ENCODE measurements at places on chromosomes 7 and 10. TPM values are rescaled to one million over a fixed set of nuclear protein-coding genes. Genes with fewer than 3 reads are reported as not detected.

IDI1 gene
- 33.9 TPM for polyA plus RNA-seq

DNA sequence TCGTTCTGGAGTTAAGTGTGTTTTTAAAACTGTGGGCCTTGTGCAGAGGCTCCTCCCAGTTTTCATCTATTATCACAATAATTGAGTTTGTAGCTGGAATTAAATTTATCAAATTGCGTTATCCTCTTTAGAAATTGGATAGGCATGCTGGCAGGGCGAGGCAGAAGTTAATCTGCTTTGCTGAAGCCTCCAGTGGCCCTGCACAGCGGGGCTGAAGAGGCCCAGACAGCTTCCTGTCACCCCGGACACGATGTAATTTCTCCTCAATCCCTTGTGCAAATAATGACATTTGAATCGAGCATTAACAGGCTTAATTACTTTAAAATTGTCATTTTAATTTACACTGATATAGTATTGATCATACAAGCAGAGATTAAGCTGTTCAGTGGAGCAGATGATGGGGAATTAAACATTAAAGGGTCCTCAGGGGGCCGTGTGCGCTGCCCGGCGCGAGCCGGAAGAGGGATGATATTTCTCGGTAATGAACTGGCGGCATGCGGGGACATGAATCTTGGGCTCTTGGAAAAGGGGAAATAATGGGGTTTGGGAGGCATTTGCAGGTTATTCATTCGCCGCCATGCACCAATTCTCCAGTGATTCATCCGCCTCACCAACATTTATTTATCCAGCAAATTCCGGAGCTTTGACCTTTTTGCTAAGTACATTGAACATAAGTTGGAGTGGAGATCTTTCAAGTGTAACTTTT is 118.5 kb downstream of the NKX6-2 start:
- H3K36me3 ChIP-seq, result peaks cover 6% of the 10 kb centered on the region
- H3K27ac ChIP-seq, result no peak overlapping the region
- H3K27me3 ChIP-seq, result no peaks in the 10 kb centered on the region
- H3K4me3 ChIP-seq, result no peak overlapping the region
- DNase-seq, result no peak

GRCh38 chr7:81140252-81140651 is 221.4 kb upstream of the SEMA3C start:
- peak overlapping the region; percentile 88 for H3K27ac ChIP-seq
- DNase-seq, result peak; percentile 98
- no peak overlapping the region for H3K4me3 ChIP-seq
- peaks cover 7% of the 10 kb centered on the region for H3K4me1 ChIP-seq
- H3K27me3 ChIP-seq, result no peaks in the 10 kb centered on the region

- no peaks in the 10 kb centered on the region for H3K4me1 ChIP-seq
- peaks cover 2% of the 10 kb centered on the region for H3K27me3 ChIP-seq
- no peak for DNase-seq
- no peak overlapping the region for H3K27ac ChIP-seq
Observed at GRCh38 chr10:99461230-99461629, 30.8 kb upstream of the GOT1 start.

DNA sequence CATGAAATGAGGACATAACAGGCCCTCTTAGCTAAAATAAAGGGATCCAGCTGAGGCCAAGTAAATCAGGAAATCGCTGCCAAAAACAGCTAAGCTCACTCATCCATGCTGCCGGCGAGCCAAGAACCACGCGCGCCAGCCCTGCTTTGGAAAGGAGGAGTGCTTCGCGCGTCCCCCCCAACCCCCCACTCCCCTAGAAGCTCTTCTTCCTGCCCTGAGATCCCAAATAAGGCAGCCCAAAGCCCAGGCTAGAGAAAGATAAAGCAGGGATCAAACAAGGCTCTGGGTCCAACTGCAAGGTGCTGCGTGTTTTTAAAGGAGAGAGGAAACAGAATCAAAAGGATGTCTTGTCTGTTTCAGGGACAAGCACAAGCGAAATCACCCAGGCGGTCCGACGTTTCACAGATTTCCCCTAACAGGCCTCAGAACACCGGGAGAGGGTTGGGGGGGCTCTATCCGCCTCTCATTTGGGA is 168.3 kb upstream of the AUTS2 start:
- peaks cover 35% of the 10 kb centered on the region for H3K4me1 ChIP-seq
- H3K4me3 ChIP-seq, result no peak overlapping the region
- H3K27ac ChIP-seq, result peak overlapping the region; percentile 66
- peaks cover 6% of the 10 kb centered on the region for H3K27me3 ChIP-seq
- H3K36me3 ChIP-seq, result no peaks in the 10 kb centered on the region

GRCh38 chr7:140542228-140542603 is 62.9 kb upstream of the MKRN1 start:
- no peaks in the 10 kb centered on the region for H3K27me3 ChIP-seq
- peak overlapping the region; percentile 94 for H3K27ac ChIP-seq
- DNase-seq, result peak; percentile 91
- H3K4me1 ChIP-seq, result peaks cover 37% of the 10 kb centered on the region

- no peaks in the 10 kb centered on the region for H3K36me3 ChIP-seq
- peaks cover 2% of the 10 kb centered on the region for H3K4me1 ChIP-seq
- no peak overlapping the region for H3K27ac ChIP-seq
- H3K4me3 ChIP-seq, result no peak overlapping the region
- peak; percentile 77 for DNase-seq
- H3K27me3 ChIP-seq, result peaks cover 4% of the 10 kb centered on the region
Observed at GRCh38 chr10:117619707-117620405, 77.3 kb downstream of the EMX2 start.

EVX1 gene
- not detected for polyA plus RNA-seq

GRCh38 chr7:20296444-20296843 is 34.3 kb upstream of the ITGB8 start:
- H3K4me1 ChIP-seq, result no peaks in the 10 kb centered on the region
- H3K4me3 ChIP-seq, result no peak overlapping the region
- no peak for DNase-seq
- H3K27me3 ChIP-seq, result no peaks in the 10 kb centered on the region
- no peaks in the 10 kb centered on the region for H3K36me3 ChIP-seq

DNA sequence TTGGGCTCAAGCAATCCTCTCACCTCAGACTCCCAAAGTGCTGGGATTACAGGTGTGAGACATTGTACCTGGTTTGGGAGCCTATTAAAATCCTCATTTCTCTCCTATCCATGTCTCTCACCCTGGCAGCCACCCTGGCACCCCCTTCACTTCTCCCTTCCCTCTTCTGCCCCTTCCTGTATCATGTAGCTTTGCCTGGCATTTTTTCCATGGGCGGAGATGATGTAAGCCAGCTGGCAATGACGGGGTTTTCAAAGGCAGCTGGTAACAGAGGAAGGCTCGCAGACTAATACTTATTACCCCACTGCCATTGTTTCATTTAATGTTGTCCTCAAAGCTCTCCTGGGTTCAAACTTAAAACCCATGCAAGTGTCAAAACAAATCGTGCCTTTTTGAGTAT is 61.9 kb downstream of the RGS10 start:
- H3K36me3 ChIP-seq, result no peaks in the 10 kb centered on the region
- peaks cover 9% of the 10 kb centered on the region for H3K27me3 ChIP-seq
- no peak overlapping the region for H3K4me3 ChIP-seq
- H3K4me1 ChIP-seq, result peaks cover 5% of the 10 kb centered on the region
- DNase-seq, result peak; percentile 73

HMX3 gene
- not detected for polyA plus RNA-seq

MMRN2 gene
- 22.7 TPM for polyA plus RNA-seq

DNA sequence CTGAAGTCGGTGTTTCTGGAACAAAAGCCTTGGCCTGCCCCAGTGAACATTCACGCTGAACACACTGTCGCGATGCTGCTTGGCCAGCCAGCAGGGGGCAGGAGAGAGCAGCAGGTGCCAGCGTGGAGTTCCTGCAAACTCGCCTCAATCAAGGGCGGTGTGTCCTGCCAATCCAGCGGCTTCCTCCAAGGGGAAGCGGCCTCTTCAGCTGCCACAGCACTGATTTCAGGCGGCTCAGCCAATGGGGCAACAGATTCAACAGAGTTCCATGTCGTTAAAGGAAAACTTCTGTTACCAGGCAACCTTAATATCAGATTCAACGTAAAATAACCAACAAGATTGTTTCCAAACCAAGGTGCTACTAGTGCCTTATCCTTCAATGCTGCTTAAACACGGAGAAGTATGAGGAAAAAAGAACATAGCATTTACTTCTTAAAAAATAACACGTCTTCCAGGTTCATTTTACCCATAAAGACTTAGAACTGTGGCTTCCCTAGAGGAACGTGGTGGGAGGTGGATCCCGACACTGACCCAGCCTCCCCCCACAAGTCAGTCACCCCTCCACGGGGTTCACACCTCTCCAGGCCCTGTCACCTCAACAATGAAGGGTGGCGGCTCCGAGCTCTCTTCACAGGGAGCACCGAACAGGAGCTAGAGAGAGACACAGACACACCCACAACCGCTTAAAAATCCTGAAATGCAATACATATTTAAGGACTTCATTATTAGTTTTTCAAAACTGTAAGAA is 178.2 kb downstream of the DIP2C start:
- peak overlapping the region; percentile 84 for H3K27ac ChIP-seq
- H3K4me1 ChIP-seq, result peaks cover 41% of the 10 kb centered on the region
- peak; percentile 96 for DNase-seq
- no peaks in the 10 kb centered on the region for H3K27me3 ChIP-seq

- DNase-seq, result peak; percentile 77
- H3K27me3 ChIP-seq, result no peaks in the 10 kb centered on the region
Observed at GRCh38 chr7:129466796-129467195, 32.6 kb downstream of the STRIP2 start.

- no peaks in the 10 kb centered on the region for H3K36me3 ChIP-seq
- H3K4me1 ChIP-seq, result no peaks in the 10 kb centered on the region
- H3K4me3 ChIP-seq, result no peak overlapping the region
- H3K27me3 ChIP-seq, result no peaks in the 10 kb centered on the region
- no peak overlapping the region for H3K27ac ChIP-seq
Observed at GRCh38 chr7:94170836-94171235, 166.7 kb upstream of the BET1 start.

- no peak for DNase-seq
- no peak overlapping the region for H3K4me3 ChIP-seq
- no peaks in the 10 kb centered on the region for H3K36me3 ChIP-seq
- H3K27me3 ChIP-seq, result no peaks in the 10 kb centered on the region
- H3K4me1 ChIP-seq, result peaks cover 13% of the 10 kb centered on the region
Observed at GRCh38 chr10:46298477-46299285, 11.9 kb downstream of the ANTXRL start.

All from muscle of leg (tissue), 16 donors.